ENCODE measurements at places on chromosomes 5 and 9. TPM values are rescaled to one million over a fixed set of nuclear protein-coding genes. Genes with fewer than 3 reads are reported as not detected.

Gene TOMM5
- 78.2 TPM for total RNA-seq

DNA sequence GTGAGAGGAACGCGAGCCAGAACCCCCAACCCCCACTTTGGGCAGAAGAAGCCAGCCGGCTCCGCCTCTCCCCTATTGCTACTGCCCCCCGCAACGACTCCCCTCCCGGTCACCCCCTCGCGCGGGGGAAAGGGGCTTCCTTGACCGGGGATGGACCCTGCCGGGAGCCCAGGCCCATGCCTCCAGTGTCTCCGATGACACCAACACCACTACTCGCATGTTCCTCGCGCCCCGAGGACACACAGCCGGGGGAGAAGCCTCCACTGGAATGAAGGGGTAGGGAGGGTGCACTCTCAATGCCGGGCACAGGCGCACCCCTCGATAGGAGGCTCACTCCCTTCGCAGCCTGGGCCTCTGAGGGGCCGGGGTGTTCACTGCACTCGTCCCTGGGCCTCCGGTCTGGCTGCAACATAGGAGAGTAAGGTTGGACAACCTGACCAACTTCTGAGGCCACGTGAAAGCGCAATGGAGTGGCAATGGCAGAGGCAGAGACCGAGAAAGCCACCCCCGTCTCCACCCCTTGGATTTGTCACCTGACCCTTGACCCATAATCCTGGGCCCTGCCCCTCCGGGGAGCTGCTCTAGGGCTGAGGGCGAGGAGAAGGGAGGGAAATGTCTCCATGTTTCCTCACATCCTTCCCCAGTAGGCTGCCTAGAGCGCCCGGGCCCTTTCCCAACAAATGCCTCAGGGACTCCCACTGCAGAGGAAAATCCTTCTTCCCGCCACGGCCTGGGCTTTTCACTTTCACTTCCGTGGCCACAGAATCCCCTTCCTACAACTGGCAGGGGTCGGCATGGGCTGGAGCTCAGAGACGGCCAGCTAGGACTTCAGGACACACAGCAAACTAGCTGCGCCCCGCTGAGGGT is 1.1 kb upstream of the CNTFR start:
- H3K4me3 ChIP-seq: no peak overlapping the region
- peaks cover 7% of the 10 kb centered on the region for H3K27me3 ChIP-seq
- H3K27ac ChIP-seq: peak overlapping the region; percentile 4
- DNase-seq: peak; percentile 45
- H3K36me3 ChIP-seq: no peaks in the 10 kb centered on the region

DNA sequence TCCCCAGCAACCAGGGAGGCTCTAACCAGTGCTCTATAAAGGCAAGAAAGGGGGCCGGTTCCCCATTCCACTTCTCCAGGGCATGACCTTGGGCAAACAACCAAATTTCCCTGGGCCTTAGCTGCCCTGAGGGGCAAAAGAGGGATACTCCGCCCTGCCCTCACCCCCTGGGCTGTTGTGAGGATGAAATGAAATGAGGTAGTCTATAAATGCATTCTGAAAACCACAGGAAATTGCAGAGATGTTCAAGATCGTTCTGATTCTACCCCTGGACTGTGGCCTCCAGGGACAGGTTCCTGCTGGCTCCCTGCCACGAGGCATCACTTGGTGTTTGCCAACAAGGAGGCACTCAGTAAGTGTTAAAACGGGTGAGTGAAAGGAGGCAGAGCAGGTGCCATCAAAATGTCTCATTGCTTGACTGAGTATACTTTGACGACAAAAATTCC is 5.7 kb downstream of the RAPGEF1 start:
- H3K27me3 ChIP-seq: no peaks in the 10 kb centered on the region
- no peak for DNase-seq
- H3K4me3 ChIP-seq: no peak overlapping the region
- peak overlapping the region; percentile 44 for H3K27ac ChIP-seq
- peaks cover 5% of the 10 kb centered on the region for H3K4me1 ChIP-seq

DNA sequence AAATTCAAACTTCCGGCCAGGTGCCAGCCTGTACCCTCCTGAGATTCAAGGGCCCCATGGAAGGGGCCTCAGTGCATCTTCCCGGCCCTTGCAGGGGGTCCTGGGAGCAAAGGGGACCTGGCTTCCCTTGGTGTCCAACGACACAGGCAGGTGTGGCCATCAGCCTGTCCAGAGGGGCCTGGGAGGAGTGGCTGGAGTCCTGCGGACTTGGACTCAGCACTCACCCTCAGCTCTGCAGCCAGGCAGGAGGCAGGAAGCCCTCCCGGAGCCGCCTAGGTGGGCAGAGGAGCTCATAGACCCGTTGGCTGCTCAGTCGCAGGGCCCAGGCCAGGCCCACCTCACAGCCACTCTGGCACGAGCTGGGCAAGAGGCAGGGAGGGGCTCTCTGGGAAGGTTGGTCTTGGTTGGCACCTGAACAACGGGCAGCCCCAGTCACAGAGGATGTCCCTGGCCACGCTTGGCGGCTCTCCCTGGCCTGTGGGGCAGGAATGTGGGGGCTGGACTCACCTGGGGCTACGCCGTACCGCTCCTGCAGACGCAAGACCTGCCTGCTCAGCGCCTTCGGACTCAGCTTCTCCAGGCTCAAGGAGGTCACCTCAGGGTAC is 53.8 kb upstream of the NRARP start:
- H3K27ac ChIP-seq: no peak overlapping the region
- H3K36me3 ChIP-seq: no peaks in the 10 kb centered on the region
- H3K27me3 ChIP-seq: no peaks in the 10 kb centered on the region
- H3K4me3 ChIP-seq: no peak overlapping the region
- DNase-seq: no peak

- no peaks in the 10 kb centered on the region for H3K36me3 ChIP-seq
- no peak overlapping the region for H3K4me3 ChIP-seq
- no peaks in the 10 kb centered on the region for H3K27me3 ChIP-seq
- no peaks in the 10 kb centered on the region for H3K4me1 ChIP-seq
Measured at GRCh38 chr5:158275511-158275910, 416.6 kb upstream of the CLINT1 start.

- DNase-seq: peak; percentile 22
- H3K36me3 ChIP-seq: no peaks in the 10 kb centered on the region
Measured at GRCh38 chr5:40681363-40682153, 1.8 kb downstream of the PTGER4 start.

DNA sequence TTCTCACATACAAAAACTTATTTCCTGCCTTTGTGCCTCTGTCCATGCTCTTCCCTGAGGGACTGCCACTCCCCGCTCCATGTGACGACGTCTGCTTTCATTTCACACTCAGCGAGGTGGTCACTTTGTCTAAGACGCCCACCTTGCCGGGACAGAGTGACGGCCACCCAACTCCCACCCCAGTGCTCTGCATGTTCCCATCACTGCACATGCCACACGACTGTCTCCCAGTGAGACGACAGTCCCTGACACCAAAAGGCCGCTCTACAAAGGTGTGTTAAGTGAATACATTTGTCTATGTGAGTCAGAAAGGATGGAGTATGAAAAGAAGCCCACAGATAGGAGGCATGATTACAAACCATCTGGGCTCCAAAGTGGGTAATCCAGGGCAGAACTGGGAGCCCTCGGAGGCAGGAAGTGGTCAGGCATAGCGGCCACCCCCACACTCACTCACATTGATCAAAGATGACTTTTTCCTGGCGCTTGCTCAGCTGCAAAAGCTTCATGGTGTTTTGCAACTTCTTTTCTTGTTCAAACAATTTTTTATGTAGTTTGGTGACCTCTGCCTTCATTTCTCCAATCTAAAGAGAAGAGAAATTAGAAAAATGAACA is 185.8 kb downstream of the CDK5RAP2 start:
- no peaks in the 10 kb centered on the region for H3K4me1 ChIP-seq
- H3K36me3 ChIP-seq: no peaks in the 10 kb centered on the region
- no peak for DNase-seq
- H3K27ac ChIP-seq: no peak overlapping the region

DNA sequence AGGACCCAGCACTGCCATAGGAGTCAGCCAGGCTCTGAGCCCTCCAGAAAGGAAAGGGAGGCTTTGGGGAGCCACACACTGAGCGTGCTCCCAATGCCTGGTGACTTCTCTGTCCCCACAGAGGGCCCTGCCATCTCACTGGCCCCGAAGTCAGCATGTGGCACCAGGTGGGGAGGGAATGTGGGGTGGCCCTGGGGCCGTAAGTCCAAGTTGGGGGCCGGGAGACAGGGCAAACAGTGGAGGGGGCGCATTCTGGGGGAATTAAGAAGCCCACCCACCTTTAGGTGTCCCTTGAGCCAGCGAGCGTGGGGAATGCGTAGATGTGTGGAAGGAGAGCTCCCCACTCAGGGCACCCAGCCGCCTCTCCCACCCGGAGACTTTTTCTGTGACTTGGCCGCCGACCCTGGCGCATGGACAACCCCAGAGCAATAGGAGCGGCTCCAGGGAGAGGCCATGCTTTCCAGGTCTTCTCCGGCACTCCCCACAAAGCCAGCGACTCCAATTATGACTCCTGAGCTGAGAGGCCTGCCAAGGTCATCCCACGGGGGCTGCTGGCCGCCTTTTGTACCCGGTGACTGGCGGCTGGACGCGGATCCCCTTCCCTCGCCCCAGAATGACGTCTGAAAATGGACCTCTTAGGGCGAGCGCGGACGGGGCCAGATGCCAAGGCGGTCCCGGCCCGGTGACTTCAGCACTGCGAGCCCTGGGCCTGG is 9.8 kb downstream of the IRX1 start:
- no peak overlapping the region for H3K4me3 ChIP-seq
- H3K4me1 ChIP-seq: no peaks in the 10 kb centered on the region
- H3K27ac ChIP-seq: no peak overlapping the region
- no peak for DNase-seq
- H3K36me3 ChIP-seq: no peaks in the 10 kb centered on the region
- H3K27me3 ChIP-seq: no peaks in the 10 kb centered on the region

DNA sequence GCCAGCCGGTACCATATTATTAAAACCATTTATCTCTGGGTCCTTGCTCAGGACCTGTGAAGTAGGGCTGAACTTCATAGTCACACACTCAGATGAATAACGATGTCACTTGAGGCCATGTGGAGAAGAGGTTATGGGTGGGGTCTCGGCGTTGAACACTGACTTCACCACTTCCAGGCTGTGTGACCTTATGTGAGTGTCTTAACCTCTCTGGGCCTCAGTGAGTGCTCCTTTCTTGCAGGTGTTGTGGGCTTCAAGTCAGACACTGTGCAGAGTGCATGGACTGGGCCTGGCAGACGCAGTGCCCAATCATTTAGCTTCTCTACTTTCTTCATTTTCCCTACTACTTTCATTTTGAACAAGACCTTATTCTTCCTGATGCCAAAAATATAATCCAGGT is 278.8 kb downstream of the PBX3 start:
- DNase-seq: no peak
- H3K36me3 ChIP-seq: no peaks in the 10 kb centered on the region
- no peak overlapping the region for H3K4me3 ChIP-seq
- no peaks in the 10 kb centered on the region for H3K4me1 ChIP-seq
- H3K27me3 ChIP-seq: no peaks in the 10 kb centered on the region
- no peak overlapping the region for H3K27ac ChIP-seq

All from uterus (tissue), 4 donors.